Left lobe of liver (tissue), 2 donors: ENCODE measurements at places on chromosomes 6 and 20. TPM values are rescaled to one million over a fixed set of nuclear protein-coding genes. Genes with fewer than 3 reads are reported as not detected.

The CD40 gene
- total RNA-seq: 6.6 TPM

The CCDC170 gene
- total RNA-seq: 0.45 TPM

The TNNC2 gene
- not detected for total RNA-seq

The MPC1 gene
- 120 TPM for total RNA-seq

The POM121L2 gene
- total RNA-seq: not detected

The EMILIN3 gene
- total RNA-seq: 0.30 TPM

The CLIC5 gene
- 0.28 TPM for total RNA-seq

The ATP9A gene
- total RNA-seq: 12.1 TPM

The SLC26A8 gene
- 0.30 TPM for total RNA-seq

The CEBPB gene
- 215 TPM for total RNA-seq

The HLA-DQA2 gene
- not detected for total RNA-seq

The CCN6 gene
- total RNA-seq: not detected

The TMC2 gene
- not detected for total RNA-seq

The PTCHD4 gene
- total RNA-seq: 0.18 TPM

The ESR1 gene
- 13.8 TPM for total RNA-seq

The RCAN2 gene
- 1.2 TPM for total RNA-seq

The GPR6 gene
- not detected for total RNA-seq

The FAM83C gene
- not detected for total RNA-seq

The TINAG gene
- total RNA-seq: not detected

The CDH4 gene
- total RNA-seq: not detected

The FAM217A gene
- total RNA-seq: not detected

The TCP1 gene
- total RNA-seq: 58.1 TPM

The ISM1 gene
- total RNA-seq: 3.1 TPM

The COMMD7 gene
- total RNA-seq: 16.9 TPM

The TP53INP2 gene
- 14.4 TPM for total RNA-seq

The RSPO3 gene
- total RNA-seq: 1.6 TPM

The SPATS1 gene
- not detected for total RNA-seq

The CST5 gene
- total RNA-seq: not detected

The AIF1 gene
- total RNA-seq: 7.2 TPM

The MAFB gene
- total RNA-seq: 35.3 TPM
